Adipocyte (in vitro differentiated cells): ENCODE measurements at places on chromosomes 12 and 14.

DNA sequence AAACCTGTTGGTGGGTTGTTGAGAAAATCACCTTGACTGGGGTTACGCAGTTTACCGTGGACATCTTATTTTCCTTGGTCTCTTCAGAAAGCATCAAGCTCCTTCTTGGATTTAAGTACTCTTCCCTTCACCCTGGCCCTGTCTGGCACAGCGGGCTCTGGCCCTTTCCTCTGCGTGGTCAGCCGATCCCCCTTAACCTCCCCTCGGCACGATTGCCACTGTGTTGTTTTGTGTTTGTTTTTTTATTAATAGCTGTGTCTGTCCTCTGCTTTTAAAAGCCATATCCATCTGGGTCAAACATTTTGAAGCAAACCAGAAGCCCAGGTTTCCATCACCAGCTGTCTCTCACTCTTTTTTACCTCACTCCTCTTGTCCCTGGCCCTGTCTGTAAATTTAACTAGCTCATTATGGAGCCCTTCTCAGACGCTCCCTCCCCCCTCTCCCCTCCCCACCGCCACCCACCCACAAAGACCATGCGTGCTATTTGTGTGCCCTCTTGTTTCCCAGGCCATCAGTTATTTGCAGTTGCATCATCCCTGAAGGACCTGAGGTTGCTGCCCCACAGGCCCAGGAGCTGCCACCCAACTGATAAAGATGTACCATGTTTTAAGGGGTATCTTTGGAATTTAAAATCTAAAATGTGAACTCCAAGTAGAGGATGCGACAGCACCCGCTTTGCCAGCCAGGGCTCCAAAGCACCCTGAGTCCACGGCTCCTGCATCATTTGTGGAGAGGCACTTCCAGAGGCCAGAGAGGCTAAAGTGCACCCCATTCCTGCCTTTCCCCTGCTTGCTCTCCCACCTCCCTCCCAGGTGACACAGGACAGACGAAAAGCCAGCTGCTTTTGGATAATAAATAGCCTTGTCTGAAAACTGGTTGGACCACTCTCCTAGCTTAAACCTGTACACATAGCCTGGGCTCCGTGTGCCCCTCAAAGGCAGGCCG is 3.9 kb downstream of the BCL11B start:
- no peak for DNase-seq

DNA sequence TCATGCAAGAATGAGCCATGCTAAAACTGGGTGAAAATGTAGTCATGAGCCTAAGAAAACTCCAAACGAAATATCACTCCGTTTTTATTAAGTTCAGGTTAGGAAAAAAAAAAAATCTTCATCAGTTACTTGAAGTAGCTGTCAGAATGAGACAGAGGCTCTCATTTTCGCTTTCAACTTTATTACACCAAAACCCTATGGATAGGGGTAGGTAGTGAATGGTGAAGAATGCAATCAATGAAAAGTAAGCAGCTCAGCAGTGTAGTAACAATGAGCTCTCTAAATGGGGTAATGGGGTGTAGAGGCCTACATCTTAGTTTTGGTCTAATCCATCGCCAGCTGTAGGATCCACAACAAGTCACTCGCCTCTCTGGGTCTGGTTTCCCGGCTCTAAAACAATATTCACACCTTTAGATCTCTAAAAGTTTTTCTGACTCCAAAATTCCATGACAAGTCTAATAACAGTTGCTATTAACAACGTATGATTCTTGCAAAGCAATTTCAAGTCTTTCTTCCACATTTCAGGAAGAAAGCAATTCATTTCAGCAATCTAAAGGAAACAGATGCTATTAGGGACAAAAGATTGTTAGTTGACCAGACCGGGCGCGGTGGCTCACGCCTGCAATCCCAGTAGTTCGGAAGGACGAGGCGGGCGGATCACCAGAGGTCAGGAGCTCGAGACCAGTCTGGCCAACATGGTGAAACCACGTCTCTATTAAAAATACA is 1.7 kb downstream of the BTBD7 start:
- DNase-seq: no peak

- DNase-seq: no peak
These were observed 223.2 kb downstream of the PPM1H start for GRCh38 chr12:62711631-62712241.

DNA sequence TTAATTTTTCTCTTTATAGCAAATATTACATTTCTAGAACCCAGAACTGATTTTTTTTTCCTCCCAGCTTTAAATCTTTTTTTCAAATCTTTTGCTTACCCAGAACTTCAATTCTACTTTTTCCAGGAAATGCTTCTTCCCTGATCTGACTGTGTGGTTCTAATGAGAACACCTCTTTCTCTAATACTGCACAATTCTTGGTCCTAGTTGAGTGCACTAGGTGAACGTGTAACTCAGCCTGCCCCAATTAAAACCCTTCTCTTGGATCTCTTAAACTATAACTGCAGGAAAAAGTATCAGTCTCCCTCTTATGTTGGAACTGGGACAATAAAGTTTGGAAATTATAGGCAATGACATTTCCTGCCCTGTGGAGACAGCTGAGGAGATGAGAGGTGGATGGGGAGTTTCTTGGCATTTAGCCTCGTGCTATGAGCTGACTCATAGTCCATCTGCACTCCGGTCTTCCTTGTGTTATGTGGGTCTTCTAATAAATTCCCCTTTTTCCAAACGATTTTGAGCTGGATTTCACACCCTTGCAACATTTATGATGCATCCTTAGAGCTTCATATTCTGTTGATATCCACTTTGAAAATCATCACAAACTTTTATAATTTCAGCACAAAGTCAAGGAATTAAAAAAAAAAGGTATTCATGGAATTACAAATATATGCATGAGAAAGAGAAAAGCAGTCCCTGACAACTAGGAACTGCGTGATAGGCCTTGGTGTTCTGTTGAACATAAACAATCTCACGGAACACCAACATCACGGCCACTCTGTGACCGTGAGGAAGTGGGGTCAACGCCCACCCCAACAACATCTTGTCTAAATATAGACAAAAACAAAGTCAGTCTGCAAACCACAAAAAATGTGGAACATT is 52.4 kb downstream of the BRMS1L start:
- peak; percentile 85 for DNase-seq

DNA sequence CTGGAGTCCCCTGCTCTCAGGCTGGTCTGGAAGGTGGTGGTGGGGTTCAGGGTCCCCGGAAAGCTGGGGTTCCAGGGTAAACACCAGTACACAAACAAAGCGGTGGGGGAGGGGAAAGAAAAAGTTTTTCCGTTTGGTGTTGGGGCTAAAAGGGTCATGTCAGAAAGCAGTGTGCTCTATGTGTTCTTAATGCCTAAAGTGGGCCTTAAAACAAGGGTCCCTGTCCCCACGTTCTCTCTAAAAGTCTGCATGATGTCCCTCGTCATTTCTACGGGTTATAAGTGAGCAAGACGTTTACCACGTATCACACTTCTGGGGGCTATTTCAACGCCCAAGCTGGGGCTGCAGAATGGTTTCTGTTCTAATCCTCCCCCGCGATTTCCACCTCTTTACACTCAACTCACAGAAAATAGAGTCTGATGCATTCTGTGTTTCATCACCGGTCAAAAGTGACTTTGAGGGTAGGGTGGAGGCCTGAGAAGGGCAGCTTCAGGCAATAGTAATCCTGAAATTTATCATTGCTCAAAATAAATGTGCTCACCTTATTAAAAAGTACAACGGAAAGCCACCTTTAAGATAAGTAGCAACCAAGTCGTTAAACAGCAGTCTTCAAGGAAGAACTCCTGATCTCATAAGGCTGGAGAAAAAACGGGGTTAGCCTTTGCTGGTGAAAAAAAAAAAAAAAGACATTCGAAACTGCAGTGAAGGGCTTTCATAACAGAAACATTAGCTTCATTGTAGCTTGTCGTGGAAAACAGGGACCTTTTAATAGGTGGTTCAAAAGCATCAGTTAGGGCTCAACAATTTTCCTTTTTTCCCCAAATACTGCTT is 63.9 kb upstream of the PTGR2 start:
- DNase-seq: peak; percentile 77

DNA sequence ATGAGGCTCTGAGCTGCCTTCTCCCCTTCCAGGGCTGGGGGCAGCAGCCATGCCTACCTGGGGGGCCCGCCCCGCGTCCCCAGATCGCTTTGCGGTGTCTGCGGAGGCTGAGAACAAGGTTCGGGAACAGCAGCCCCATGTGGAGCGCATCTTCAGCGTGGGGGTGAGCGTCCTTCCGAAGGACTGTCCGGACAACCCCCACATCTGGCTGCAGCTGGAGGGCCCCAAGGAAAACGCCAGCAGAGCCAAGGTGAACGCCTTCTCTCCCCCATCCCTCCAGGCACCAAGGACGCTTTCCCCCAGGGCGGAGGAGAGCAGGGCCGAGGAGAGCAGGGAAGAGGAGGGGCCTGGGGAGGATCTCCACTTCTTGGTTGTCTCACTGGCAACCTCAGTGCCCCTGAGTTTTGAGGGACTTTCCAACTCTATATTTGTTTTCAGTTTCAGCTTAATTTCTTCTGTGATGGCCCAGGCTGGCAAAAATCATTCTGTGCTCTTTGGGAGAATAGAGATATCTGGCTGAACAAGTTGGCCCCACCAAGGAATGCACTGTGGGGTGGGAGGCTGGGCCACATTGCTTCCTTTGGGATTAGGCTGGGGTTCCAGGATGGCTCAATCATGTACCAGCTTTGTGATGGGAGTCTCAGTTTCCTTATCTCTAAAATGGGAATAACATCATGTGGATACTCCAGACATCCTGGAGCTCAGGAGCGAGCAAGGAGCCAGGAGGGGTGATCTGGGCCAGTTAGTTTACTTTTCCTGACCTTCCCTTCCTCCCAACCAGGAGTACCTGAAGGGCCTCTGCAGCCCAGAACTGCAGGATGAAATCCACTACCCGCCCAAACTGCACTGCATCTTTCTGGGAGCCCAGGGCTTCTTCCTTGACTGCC is 1.2 kb downstream of the KHNYN start:
- DNase-seq: peak; percentile 77

GRCh38 chr12:29103539-29103974 is 45.5 kb upstream of the FAR2 start:
- no peak for DNase-seq

GRCh38 chr12:56629459-56630179 is 507 bp downstream of the BAZ2A start:
- DNase-seq: peak; percentile 55

DNA sequence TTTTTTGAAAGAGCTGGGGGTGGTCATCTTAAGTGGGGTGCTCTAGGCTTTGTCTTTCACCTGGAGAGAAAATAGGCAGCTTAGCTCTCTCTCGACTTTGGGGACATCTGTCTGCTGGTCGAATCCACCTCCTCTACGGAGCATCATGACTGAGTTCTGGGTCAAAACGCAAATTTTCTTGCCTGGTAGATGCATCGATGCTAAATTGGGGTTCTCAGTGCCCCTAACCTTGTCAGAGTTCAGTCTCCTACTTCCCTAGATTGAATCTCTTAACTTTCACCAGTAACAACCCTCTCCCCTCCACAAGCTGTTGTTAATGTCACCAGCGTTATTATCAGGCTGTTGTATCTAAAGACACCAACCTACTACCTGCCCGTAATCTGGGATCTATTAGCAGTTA is 682 bp downstream of the FLRT2 start:
- no peak for DNase-seq

DNA sequence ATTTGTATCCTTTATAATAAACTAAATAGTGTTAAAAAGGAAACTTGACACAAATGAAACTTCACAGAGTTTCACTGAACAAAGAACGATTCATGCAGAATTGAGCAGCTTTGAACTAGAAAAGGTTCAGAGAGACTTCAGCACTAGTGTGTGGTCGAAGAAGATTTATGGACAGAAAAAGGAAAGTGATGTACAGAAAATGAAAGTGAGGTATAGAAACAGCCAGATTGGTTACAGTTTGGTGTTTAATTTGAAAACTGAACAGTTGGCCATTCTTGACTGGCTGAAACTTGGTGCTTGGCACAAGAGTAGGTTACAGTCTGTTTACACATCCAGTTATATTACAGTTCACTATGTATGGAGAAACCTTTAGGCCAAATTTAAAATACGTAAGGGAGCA is 207.1 kb downstream of the GALC start:
- no peak for DNase-seq

DNA sequence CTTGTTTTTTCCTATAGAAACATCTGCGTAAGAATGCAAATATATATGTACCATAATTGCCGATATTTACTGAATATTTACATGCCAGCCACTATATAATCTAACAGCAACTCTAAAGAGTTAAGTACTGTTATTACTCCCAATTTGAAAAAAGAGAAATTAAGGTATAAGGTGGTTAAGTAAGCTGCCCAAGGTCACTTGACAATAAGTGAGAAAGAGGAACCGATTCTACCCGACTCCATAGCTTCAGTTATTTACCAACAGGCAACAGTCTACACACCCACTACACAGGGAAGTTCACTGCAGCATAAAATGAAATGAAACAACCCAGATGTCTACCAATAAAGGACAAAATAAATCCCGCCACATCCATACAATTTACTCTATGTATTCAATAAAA is 1.1 kb downstream of the MIS18BP1 start:
- peak; percentile 52 for DNase-seq

- DNase-seq: no peak
These were observed 1.2 kb downstream of the KCNK10 start for GRCh38 chr14:88321692-88322503.

DNA sequence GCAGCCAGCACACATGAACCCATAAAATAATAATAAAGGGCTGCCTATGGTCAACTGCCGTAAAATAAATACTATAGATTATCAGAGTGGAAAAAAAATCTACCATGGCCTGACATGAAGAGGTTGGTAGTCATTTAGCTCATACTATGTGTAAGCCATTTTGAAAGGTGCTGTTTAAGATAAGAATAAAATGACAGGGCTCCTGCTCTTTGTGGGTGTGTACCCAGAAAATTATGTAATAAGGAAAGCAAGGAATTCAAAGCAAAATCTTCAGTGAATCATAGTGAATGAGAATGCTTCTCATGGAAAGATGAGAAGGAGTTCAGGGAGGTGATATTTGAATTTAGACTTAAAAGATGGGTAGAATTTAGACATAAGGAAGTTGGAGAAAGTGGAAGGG is 42.9 kb upstream of the PPM1H start:
- no peak for DNase-seq

DNA sequence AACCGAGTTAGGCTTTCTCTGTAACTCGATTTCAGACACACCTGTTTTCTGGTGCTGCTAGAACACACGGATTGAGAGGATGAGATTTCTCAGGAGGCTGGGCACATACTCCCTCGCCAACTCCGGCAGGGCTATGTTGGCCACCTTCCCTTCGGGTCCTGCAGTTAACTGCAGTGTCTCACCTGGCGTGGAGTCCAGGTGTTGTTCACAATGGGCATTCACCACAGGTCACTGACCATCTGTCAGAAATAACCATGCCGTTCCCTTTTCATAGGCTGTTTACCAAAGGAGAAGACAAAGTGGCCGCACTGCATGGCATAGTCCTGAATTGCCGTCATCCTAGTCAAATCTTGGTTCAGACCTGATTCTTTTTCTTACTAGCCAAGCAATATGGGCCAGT is 5.5 kb upstream of the KCNH3 start:
- no peak for DNase-seq

- no peak for DNase-seq
These were observed 30.8 kb upstream of the COL2A1 start for GRCh38 chr12:48034835-48035805.
